ENCODE measurements at places on chromosomes 5 and 9.

DNA sequence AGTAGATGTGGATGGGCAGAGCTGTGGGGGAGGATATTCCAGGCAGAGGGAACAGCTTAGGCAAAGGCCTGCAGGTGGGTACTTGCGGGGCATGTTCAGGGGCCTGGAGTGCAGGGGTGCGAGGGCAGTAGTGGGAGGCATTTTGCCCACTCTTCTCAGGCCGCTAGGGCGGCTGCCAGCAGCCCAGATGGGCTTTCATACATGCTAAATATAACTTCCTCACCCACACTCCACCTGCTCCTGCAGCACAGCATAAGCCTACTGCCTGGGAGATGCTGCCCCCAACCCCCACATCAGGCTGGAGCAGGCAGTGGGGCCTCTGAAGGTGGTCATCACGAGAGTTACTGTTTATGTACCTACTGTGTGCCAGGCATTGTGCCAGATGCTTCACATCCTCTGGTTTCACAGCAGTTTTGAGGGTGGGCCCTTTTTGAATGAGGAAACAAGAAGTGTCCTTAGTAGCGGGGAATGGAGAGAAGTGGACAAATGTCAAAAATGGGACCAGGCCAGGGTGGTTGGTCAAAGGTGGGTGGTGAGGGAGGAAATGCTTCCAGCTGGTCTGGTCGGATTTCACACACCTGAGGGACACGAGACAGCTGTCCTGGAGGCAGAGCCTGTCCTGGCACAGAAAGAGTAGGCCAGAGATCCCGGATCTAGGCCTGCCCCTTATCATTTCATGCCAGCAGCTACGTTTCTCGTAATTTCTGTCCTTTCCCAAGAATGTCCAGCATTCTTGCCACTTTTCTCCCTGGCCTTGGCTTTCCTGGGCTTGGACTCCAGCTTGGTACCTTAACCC lies 12.1 kb downstream of the RGS14 start:
- no peak for DNase-seq

DNA sequence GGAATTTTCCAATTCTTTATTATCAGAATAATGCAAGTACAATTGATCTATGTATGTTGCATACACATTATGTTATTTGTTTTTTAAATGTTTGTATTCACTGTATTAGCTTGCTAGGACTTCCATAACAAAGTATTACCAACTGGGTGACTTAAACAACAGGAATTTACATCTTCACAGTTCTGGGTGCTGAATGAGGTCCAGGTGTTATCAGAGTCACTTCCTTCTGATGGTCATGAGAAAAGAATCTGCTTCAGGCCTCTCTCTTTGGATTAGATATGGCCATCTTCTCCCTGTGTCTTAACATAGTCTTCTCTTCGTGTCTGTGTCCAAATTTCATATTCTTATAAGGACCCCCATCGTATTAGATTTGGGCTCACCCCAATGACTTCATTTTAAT lies 229.1 kb upstream of the TRPC7 start:
- DNase-seq = no peak

DNA sequence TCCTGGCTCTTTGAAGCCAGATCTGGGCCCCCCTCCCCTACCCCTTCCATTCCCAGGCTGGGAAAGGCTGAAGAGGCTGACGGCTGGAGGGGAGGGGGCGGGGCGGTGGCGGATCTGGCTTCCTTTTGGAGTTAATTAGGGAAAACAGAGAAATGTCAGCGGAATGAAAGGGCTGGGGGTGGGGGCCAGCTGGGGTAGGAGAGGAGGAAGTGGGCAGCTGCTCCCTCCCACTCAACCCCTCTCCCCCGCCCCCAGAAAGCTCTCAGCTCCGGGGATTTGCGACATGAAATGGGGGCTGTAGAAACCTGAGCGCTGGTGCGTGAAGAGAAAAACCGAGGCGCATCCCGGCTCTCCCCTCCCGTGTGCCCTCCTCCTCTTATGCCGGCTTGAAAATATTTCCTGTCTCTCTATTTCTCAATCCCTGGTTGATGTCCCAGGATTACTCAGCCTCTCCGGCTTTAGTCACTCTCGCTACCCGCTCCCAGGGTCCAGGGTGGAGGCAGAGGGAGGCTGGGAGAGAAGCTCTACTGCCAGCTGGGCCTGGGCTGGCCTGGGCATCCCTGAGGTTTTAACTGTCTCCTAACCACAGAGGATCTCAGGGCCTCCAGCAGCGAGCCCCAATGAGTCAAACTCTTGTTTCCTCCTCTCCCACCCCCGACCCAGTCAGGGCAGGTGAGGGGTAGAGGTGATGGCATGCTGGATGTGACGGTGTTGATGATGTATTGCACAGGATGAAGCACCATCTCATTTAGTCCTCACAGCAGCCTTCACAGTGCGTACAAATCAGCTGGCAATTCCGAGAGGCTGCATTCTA lies 20.1 kb downstream of the PCDHGC5 start:
- DNase-seq = peak; percentile 98

DNA sequence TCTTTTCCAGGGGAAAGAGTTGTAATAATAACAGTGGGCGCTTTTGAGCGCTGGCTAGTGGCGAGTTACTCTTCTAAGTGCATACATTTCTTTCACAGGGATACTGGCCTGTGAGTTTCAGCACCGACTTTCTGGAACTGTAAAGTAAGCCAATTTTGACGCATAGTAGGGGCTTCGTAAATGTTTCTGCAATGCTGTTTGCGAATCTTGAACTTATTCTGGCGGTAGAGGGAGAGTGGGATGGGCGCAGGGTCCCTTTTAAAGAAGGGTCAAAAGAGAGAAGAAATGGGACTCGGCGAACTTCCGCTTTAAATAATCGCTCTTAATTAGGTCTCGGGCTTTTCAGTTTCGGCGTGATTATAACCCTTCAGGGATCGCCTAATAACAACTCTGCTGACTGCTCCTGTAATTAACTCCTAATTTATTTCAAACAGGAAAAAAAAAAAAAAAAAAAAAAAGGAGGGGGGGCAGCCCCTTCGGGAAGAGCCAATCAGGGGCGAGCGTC lies 351 bp upstream of the MSX2 start:
- DNase-seq = no peak

- peak; percentile 42 for DNase-seq
Observed at GRCh38 chr9:132651259-132651658, 18.5 kb downstream of the DDX31 start.

GRCh38 chr9:37675661-37676060 lies 24.9 kb downstream of the FRMPD1 start:
- no peak for DNase-seq

DNA sequence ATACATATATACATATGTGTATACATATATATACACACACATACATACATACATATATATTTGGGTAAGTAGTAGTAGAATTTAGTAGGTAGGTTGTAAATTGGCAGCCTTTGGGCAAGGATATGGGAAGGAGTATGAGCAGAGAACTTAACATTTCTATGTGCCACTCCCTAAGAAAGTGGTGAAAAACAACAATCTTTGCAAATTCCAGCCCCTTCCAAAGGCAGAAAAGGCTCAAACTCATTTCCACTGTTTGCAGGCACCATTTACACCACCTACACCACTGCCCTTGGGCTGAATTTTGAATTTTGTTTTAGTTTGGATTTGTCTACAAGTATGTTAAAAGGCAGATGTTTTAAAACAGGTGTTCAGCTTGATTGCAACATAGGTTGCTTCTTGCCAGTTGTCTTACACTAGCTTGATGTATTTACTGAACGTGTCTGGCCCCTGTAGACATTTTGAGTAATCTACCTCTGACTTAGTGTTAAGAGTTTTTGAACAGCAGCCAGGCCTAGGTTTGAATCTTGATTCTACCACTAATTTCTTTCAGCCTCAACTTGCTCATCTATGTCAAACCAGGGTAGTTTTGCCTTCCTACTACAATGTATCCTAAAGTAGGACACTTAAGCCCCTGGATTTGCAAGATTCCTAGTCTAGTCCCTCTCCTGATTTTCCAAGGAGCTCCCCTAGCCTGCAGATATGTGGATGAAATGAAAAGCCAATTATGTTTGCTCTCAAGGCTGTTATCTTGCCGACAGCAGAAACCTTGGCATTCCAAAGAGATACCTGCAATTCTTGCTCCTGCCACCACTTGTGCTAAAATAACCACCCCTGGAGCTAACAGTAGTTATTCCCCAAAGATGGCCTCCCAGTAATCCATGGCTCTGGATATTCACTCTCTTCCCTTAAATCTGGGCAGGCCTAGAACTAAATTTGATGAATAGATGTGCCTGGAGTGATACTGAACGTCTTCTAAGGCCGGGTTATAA lies 156.2 kb upstream of the SLC44A1 start:
- no peak for DNase-seq
